ENCODE measurements at places on chromosomes 2 and 18. TPM values are rescaled to one million over a fixed set of nuclear protein-coding genes. Genes with fewer than 3 reads are reported as not detected.
A peak's percentile ranks its signal among the peaks of the same experiment; 100 is the strongest.

The LOXHD1 gene
- total RNA-seq = 7.3 TPM

The COPS7B gene
- 91.1 TPM for total RNA-seq

The UCN gene
- 5.0 TPM for total RNA-seq

The LINC00305 gene
- not detected for total RNA-seq

The OR6B2 gene
- total RNA-seq = not detected

The TFPI gene
- total RNA-seq = 293 TPM

The PLEKHA3 gene
- total RNA-seq = 28.2 TPM

The IL1B gene
- total RNA-seq = 6.2 TPM

The HOXD1 gene
- total RNA-seq = 7.2 TPM

The GREB1 gene
- 1.1 TPM for total RNA-seq

The TMEM247 gene
- total RNA-seq = not detected

The KLHL14 gene
- not detected for total RNA-seq

The KLF7 gene
- total RNA-seq = 20.7 TPM

The SIX2 gene
- total RNA-seq = not detected

The MYL1 gene
- not detected for total RNA-seq

The TET3 gene
- 17.3 TPM for total RNA-seq

The CD8B2 gene
- total RNA-seq = not detected

The MAP4K4 gene
- total RNA-seq = 88.0 TPM

DNA sequence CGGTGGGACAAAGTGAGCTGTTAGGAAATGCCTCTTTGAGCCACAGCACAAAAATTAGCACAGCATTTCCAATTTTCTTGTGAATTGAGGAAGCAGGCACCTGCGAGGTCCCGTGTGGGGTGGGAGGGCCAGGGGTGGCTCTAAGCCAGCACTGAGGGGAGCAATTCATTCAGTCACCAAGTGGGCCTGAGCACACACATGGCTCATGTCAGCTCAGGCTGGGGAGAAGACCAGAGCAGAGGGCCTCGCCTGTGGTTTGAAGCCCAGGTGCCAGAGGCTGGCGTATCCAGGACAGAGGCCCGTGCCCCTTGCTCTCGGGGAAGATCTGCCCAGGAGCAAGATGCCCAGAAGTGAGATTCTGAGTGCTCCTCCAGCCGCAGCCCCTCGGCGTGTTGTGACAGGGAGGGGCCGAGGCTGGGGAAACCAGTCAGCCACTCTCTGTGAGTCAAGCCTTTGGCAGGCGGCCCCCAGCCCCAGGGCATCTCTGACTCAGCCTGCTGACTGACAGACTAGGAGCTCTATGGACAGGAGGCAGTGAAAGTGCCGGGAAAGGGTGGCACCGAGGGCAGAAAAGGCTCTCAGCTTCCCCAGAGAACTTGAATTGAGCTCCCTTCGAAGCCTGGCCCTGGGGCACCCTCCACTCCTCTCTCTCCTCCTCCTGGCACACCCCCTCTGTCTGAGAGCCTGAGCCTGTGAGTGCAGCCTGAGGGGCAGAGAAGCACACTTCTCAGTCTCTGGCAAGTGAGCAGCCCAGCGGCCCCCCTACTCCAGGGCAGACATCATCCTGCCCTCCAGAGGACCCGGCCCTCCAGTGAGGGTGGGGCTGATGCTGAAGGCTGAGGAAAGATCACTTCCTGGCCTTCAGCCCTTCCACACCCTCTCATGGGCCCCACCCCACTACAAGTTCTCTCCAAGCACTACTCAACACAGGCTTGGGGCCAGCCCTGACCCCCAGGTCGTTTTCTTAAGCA is 32.3 kb downstream of the CYP26B1 start:
- peak; percentile 56 for DNase-seq
- H3K27ac ChIP-seq = no peak overlapping the region
- peaks cover 10% of the 10 kb centered on the region for H3K4me1 ChIP-seq
- no peak overlapping the region for H3K4me3 ChIP-seq

GRCh38 chr2:88022669-88022921 is 6.2 kb upstream of the RNU2-63P start:
- no peaks in the 10 kb centered on the region for H3K27me3 ChIP-seq
- no peak overlapping the region for H3K27ac ChIP-seq
- peaks cover 10% of the 10 kb centered on the region for H3K36me3 ChIP-seq
- peak; percentile 48 for DNase-seq
- no peaks in the 10 kb centered on the region for H3K4me1 ChIP-seq

GRCh38 chr2:222232372-222232771 is 66.4 kb downstream of the PAX3 start:
- no peaks in the 10 kb centered on the region for H3K36me3 ChIP-seq
- DNase-seq = no peak

DNA sequence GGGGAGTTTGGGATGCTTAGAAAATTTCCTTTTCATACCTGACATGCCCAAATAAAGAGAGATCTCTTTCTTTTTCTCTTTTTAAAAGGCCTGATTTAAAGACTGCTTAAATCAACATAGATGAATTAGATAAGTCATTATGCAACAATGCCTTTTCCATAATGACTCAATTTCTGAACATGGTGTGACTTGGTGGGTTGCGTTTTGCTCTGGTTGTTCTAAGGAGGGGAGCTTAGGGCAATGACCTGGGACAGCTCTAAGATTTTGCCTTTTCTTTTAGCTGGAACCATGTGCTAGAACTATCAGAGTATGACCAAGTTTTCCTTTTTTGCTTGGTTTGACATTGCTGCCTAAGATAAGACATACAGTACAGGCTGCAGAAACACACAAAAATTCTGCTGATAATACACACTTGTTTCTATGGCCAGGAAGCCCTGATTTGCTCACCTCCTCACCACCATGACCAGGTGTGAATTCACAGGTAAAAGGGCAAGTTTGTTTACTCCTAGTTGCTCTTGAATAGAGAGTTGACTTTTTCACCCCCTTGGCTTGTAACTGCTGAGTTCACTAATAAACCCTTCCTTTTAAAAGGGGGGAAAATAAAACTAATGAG is 58.1 kb upstream of the IL1RL1 start:
- no peaks in the 10 kb centered on the region for H3K27me3 ChIP-seq
- no peaks in the 10 kb centered on the region for H3K36me3 ChIP-seq
- H3K27ac ChIP-seq = no peak overlapping the region
- H3K4me3 ChIP-seq = no peak overlapping the region
- DNase-seq = no peak
- H3K4me1 ChIP-seq = peaks cover 17% of the 10 kb centered on the region

- DNase-seq = no peak
- peak overlapping the region; percentile 67 for H3K27ac ChIP-seq
- H3K4me3 ChIP-seq = no peak overlapping the region
- no peaks in the 10 kb centered on the region for H3K36me3 ChIP-seq
- peaks cover 49% of the 10 kb centered on the region for H3K4me1 ChIP-seq
These were observed 23.6 kb upstream of the CATIP start for GRCh38 chr2:218332920-218333645.

DNA sequence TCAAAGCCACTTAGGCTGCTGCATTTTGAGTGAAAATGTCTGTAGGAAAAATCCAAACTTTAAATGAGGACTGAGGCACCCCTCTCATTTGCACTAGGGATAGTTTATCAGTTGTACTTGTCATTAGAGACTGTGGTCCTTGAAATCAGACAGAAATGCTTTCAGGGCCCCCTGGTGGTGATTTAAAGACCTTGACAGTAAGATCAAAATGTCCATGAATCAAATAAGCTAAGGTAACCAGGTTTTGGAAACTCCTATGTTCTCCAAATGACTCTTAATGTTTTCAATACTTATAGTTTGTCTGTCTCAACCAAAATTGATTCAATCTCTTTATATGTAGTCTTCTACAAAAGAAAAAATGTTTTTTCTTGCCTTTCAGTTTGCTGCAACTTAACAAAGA is 28.8 kb upstream of the DDX18 start:
- H3K4me3 ChIP-seq = no peak overlapping the region

DNA sequence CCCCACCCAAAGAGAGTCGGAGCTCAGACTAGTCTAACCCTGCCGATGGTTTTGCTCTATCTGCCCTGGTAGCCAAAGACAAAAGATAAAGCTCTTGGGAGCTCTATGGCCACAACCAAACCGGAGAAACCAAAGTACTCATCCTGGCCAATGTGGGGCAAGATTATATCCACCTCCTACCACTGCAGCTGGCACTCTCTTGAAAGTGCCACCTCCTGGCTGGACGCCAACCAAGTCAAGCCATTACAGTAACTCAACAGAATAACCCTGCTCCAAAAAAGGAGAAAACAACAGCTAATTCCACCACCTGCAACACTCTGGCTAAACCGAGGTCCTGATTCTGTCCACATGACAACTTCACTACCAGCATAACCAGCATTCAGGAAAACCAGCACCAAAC is 57.6 kb downstream of the SESTD1 start:
- DNase-seq = no peak
- H3K27ac ChIP-seq = no peak overlapping the region
- H3K4me1 ChIP-seq = no peaks in the 10 kb centered on the region
- no peak overlapping the region for H3K4me3 ChIP-seq
- H3K27me3 ChIP-seq = no peaks in the 10 kb centered on the region

- no peak overlapping the region for H3K4me3 ChIP-seq
- H3K27ac ChIP-seq = no peak overlapping the region
- peaks cover 12% of the 10 kb centered on the region for H3K4me1 ChIP-seq
- no peaks in the 10 kb centered on the region for H3K27me3 ChIP-seq
These were observed 280.9 kb downstream of the NEDD4L start for GRCh38 chr18:58324824-58325480.

- H3K27ac ChIP-seq = no peak overlapping the region
- no peak for DNase-seq
- H3K4me3 ChIP-seq = no peak overlapping the region
These were observed 104.4 kb upstream of the SOX11 start for GRCh38 chr2:5587766-5588165.

DNA sequence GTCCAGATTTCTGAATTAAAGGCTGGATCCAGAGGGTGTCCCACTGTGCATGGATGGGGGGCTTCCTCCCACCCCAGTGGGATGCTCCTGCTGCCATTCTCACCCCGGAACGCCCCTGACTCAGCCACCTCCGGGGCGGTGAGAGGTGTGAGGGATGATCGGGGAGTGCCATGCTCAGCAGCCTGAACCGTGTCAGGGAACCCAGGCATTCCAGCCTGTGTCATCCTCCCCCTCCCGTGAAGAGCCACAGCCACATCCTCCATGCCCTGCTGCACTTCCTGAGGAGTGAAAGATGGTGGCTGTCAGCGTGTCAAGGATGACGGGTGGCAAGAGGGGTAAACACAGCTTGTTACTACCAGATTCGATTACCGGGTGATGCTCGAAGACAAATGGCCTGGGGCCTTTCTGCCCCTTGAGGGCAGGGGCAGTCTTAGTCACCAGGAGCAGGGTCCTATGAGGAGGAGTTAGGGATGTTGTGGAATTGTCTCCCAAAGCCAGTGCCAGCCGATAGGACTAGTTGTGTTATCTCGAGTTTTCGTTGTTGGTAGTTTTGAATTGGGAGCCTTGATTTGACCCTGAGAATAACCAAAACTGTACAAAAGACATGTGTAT is 80.8 kb downstream of the TCF7L1 start:
- no peaks in the 10 kb centered on the region for H3K36me3 ChIP-seq
- H3K27me3 ChIP-seq = no peaks in the 10 kb centered on the region
- H3K4me3 ChIP-seq = no peak overlapping the region
- no peak for DNase-seq
- H3K27ac ChIP-seq = no peak overlapping the region

DNA sequence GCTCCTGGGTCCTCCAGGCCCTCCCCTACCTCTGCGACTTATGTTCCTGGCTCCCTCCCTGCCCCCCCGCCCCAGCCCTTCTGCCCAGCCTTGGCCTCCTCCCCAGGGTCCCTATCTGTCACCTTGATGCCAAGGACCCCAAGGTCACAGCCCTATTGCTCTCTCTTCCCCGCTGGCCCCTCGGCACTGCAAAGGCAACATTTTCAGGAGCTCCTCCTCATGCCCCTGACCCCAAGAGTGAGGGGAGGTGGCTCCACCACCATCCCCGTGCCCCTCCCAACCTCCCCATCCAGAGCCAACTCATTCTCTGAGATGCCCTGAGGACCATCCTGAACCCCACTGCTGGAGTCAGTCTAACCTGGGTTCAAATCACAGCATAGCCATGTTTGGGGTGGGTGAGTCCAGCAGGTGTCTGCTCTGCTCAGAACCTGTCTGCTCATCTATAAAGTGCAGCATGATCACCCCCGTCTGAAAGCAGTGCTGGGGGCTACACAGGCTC is 11.7 kb downstream of the LIMS2 start:
- peak overlapping the region; percentile 81 for H3K27ac ChIP-seq
- H3K4me3 ChIP-seq = peak overlapping the region; percentile 33
- peaks cover 49% of the 10 kb centered on the region for H3K4me1 ChIP-seq

DNA sequence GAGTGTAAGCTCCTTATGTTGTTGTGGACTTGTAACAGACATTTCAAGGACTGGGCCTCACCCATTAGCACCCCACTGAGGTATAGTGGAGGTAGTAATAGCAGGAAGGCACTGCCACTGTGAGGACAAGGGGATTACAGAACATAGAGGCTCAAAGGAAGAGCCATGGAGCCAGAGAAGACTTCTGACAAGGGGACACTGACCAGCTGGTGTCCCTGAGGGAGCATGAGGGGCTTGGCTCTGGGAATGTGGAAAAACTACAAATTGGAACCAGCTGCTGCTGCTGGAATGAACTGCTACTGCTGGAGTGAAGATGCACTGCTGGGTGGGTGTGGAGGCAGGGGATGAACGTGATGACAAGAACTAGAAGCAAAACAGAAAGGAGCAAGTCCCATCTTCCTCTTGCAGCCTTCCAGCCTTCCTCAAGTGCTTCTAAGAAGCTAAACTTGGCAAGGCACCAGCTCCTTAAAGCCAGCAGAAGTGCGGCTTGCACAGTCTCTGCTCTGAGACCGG is 167.3 kb upstream of the NOSTRIN start:
- H3K27ac ChIP-seq = no peak overlapping the region
- H3K36me3 ChIP-seq = no peaks in the 10 kb centered on the region
- no peaks in the 10 kb centered on the region for H3K27me3 ChIP-seq
- no peak overlapping the region for H3K4me3 ChIP-seq
- DNase-seq = peak; percentile 66

- H3K27me3 ChIP-seq = no peaks in the 10 kb centered on the region
- H3K27ac ChIP-seq = no peak overlapping the region
- peak; percentile 76 for DNase-seq
- no peak overlapping the region for H3K4me3 ChIP-seq
- peaks cover under 1% of the 10 kb centered on the region for H3K36me3 ChIP-seq
- peaks cover 14% of the 10 kb centered on the region for H3K4me1 ChIP-seq
These were observed 95.5 kb downstream of the DYSF start for GRCh38 chr2:71548646-71549425.

DNA sequence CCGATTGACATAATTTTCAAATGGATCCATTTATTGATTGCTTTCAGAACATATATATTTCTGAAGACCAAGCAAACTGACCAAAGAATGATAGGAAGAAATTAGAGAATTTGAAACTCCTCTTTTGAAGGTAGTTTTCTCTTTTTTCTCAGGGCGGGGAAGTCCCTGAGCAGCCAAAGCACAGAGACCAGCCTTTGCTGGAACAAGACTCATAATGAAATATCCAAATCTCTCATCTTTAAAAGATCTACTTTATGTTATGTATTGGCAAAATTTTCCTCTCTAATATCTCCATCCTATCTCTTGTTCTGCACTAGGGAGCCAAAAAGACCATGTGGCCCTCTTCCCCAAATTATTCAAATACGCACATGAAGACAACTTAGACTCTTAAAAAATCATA is 379.0 kb upstream of the TCF4 start:
- H3K36me3 ChIP-seq = no peaks in the 10 kb centered on the region
- H3K4me1 ChIP-seq = no peaks in the 10 kb centered on the region
- no peak overlapping the region for H3K27ac ChIP-seq
- DNase-seq = no peak
- no peak overlapping the region for H3K4me3 ChIP-seq
- H3K27me3 ChIP-seq = no peaks in the 10 kb centered on the region

- no peaks in the 10 kb centered on the region for H3K36me3 ChIP-seq
- no peaks in the 10 kb centered on the region for H3K27me3 ChIP-seq
- H3K4me3 ChIP-seq = no peak overlapping the region
These were observed 18.1 kb downstream of the CYP1B1 start for GRCh38 chr2:38057651-38058410.

- H3K27ac ChIP-seq = no peak overlapping the region
- peak; percentile 17 for DNase-seq
- no peaks in the 10 kb centered on the region for H3K4me1 ChIP-seq
These were observed 50.5 kb downstream of the SNED1 start for GRCh38 chr2:241048949-241049343.

Data from upper lobe of left lung (tissue), 6 donors.